ENCODE measurements at places on chromosomes 1 and 21.
A peak's percentile ranks its signal among the peaks of the same experiment; 100 is the strongest.

GRCh38 chr1:55717111-55717510 lies 501.9 kb upstream of the USP24 start:
- DNase-seq = no peak

GRCh38 chr1:55215194-55216021 lies at the start of gene USP24:
Gene USP24, minus strand, starts transcription at chr1:55215364. Its CDS starts 251 bp downstream, at chr1:55215113.
- DNase-seq = peak; percentile 86

GRCh38 chr1:26359981-26360806 lies 6.3 kb upstream of the CRYBG2 start:
- peak; percentile 52 for DNase-seq

DNA sequence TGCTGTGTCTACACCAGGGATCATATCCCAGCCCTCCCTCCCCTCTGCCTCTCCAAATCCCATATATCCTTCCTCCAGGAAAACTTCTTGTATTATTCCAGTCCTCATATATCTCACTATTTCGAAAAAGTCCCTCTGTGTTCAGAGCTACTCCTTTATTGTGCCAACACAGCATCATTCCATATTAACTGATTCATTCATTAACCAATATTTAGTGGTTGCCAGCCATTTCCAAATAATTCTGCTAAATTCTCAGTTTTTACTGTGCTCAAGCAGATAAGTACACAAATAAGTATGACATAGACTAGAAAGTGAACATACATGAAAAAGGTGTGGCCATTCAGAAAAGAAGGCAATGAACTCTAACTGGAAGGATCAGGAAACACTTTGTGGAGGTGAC lies 241.6 kb upstream of the DUSP10 start:
- DNase-seq = no peak

GRCh38 chr1:206672844-206673758 lies 11.6 kb upstream of the MAPKAPK2 start:
- DNase-seq = no peak

All from activated CD4-positive, alpha-beta memory T cell treated with anti-CD3 and anti-CD28 coated beads, Interleukin-2, amount 10 ng/mL, durations not matched to agents 7 days and 5 days (primary cell).